ENCODE measurements at places on chromosomes 7 and 10.
A peak's percentile ranks its signal among the peaks of the same experiment; 100 is the strongest.

- DNase-seq = no peak
Observed at GRCh38 chr7:99108613-99109012, 35.3 kb downstream of the SMURF1 start.

DNA sequence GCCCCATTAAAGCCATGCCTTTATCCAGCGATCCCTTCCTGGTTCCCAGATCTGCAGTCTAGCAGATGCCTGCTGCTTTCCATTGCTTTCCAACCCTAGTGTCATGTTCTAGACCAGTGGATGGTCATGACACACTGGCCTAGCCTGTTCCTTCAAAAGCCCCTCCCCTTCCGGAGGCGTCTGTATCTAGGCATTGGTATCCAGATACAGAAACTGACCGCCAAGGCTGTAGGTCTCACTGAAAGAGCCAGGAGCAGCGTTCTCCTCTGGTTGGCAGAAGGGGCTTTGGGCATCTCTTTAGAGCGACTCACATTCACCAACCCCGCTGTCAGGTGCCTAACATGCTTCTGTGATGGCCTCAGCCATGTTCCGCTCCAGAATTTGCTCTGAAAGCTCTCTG, 22.6 kb downstream of the JCAD start:
- DNase-seq = no peak

- peak; percentile 8 for DNase-seq
Observed at GRCh38 chr10:73043766-73044377, 52.8 kb downstream of the P4HA1 start.

- no peak for DNase-seq
Observed at GRCh38 chr7:112963634-112964033, 123.0 kb downstream of the GPR85 start.
